ENCODE measurements at places on chromosomes 3 and 15.

GRCh38 chr3:17645074-17645698 is 97.2 kb downstream of the TBC1D5 start:
- DNase-seq: no peak

- no peak for DNase-seq
These were observed 33.9 kb downstream of the RNU5B-1 start for GRCh38 chr15:65338366-65338765.

GRCh38 chr3:51705276-51706020 is 1.4 kb upstream of the GRM2 start:
- DNase-seq: peak; percentile 8

GRCh38 chr15:81229586-81229985 is 32.9 kb downstream of the IL16 start:
- no peak for DNase-seq

DNA sequence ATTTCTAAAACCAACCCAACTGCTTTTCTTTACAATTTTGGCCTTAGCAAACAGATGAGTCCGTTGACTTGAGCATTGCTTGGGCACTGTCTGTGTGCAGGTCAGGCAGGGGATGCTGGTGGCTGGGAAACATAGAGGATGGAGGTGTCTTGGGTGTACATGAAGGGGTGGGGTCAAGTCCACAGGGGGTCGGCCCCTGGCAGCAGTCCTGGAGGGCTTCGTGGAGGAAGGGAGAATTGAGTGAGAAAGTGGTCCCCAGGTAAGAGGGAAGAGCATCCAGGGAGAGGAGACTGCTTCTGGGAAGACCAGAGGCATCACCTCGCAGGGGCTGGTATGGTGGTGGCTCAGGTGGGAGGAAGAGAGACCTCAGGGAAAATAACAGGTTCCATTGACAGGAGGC is 144.8 kb downstream of the TJP1 start:
- no peak for DNase-seq

DNA sequence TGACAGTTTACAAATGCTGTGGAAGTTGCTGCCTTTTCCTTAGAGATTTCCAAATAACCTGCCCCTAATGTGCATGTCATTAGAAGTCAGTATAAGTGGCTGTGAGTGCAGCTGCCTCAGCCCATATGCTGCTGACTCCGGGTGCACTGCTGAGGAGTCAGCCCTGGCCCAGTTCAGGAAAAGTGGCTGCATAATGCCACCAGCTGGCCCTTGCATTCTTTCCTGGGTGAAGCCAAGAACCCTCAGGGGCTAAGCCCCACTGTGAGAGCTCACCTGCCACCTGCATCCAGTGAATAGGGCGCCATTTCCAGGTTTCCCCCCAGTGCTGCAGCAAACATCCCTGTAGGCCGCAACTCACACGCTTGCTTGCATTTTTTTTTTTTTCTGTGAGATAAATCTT is 139.9 kb downstream of the TJP1 start:
- DNase-seq: no peak

GRCh38 chr3:196323691-196324090 is 5.7 kb upstream of the DYNLT2B start:
- no peak for DNase-seq

GRCh38 chr3:132556508-132557159 is 40.4 kb upstream of the ACKR4 start:
- no peak for DNase-seq

- DNase-seq: peak; percentile 19
These were observed 6.7 kb downstream of the EPHA3 start for GRCh38 chr3:89113893-89114840.
